Foreskin keratinocyte (primary cell): ENCODE measurements at places on chromosomes 4 and X. TPM values are rescaled to one million over a fixed set of nuclear protein-coding genes. Genes with fewer than 3 reads are reported as not detected.

DNA sequence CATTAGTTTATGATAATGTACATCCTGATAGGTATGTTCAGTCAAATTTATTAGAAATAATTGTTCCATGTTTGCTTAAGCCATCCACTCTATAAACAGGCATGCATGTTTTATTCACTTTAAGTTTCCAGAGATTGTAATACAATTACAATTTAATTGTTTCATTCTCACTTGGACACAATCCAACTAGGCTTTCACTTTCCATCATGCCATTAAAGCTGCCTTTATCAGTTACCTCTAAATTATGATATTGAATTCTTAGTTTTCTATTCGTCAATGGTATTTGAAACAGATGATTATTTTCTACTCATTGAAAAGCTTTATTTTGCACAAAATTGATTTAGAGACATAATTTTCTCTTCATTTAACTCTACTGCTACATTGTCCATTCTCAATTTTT lies 1196.3 kb downstream of the RAPGEF2 start:
- no peak for DNase-seq

DNA sequence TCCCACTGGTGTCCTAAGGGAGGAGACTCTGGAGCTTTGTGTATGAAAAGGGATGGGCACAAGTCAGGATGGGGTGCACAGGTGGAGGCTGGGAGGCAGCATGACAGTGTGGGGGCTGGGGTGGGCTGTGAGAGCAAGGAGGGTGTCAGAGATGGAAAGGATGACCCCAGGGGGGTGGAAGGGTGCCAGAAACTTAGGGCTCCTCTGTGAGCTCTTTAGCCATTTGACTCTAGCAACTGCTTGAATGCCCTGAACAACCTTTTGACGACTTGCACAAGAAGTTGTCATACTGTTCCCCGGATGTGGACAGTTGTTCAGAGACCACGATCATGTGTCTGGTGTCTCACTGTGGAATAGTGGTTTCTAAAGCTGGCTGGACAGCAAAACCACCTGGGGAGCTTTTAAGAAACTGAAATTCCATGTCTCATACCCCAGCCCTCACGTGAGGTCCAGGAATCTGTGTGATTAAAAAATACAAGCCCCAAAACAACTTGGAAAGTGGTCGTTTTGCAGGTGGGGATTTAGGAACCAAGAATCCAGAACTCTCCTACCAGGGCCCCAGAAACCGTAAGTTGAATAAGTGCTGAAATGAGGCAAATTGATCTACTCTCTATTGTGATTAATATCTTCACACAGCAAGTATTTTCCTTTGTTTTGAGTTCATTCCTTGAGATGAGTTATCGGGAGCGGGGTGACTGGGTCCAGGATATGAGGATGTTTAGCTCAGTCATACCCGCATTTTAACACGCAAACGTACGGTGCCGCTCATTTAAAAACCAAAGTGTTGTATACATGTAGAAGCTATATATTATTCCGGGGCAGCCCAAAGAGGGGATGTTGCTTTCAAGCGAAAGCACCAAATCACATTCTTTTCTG lies 3.4 kb downstream of the RHOH start:
- no peak for DNase-seq

DNA sequence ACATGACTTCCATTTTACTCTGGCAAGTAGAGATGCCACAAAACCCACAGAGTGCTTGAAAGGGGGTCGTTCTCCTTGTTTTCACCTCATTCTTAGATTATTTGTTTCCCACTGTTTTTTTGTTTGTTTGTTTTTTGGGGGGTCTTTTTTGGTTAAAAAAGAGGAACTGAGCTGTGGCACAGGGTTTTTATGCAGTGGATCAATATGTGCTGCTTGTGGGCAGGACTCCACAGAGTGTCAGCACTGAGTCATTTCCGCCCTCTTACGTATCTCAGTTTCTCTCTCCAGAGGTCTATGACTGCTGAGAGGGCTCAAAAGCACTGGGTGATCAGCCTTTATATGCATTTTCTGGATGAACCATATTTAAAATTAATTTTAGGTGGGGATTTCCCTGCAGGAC lies 268.1 kb upstream of the GRID2 start:
- no peak for DNase-seq

Gene NKX6-1
- total RNA-seq: not detected in 2 replicates

Gene FGFBP2
- not detected in 2 replicates for total RNA-seq
